Stimulated activated CD8-positive, alpha-beta memory T cell treated with anti-CD3 and anti-CD28 coated beads, Interleukin-15, amount 100 ng/mL, for 48 hours (primary cell): ENCODE measurements at places on chromosomes 4 and X.

- DNase-seq = no peak
These were observed at the start of gene DGAT2L6 for GRCh38 chrX:70176938-70177533. Gene DGAT2L6 (plus strand): TSS chrX:70177483. CDS start chrX:70177583, 100 bp downstream.

GRCh38 chrX:37599729-37600128, 28.3 kb downstream of the LANCL3 start:
- DNase-seq = no peak

DNA sequence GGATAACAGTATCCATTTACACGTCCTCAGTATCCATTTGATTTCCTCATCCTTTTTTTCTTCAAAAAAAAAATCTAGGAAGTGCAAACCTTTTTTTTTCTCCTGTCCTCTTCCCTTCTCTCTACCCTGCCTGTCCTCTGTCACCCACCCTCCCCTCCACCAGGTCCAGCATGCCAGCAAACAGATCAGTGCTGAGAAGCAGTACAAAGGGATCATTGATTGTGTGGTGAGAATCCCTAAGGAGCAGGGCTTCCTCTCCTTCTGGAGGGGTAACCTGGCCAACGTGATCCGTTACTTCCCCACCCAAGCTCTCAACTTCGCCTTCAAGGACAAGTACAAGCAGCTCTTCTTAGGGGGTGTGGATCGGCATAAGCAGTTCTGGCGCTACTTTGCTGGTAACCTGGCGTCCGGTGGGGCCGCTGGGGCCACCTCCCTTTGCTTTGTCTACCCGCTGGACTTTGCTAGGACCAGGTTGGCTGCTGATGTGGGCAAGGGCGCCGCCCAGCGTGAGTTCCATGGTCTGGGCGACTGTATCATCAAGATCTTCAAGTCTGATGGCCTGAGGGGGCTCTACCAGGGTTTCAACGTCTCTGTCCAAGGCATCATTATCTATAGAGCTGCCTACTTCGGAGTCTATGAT, 1.7 kb downstream of the SLC25A4 start:
- no peak for DNase-seq

GRCh38 chr4:79331126-79331876, 5.4 kb upstream of the NAA11 start:
- DNase-seq = no peak

DNA sequence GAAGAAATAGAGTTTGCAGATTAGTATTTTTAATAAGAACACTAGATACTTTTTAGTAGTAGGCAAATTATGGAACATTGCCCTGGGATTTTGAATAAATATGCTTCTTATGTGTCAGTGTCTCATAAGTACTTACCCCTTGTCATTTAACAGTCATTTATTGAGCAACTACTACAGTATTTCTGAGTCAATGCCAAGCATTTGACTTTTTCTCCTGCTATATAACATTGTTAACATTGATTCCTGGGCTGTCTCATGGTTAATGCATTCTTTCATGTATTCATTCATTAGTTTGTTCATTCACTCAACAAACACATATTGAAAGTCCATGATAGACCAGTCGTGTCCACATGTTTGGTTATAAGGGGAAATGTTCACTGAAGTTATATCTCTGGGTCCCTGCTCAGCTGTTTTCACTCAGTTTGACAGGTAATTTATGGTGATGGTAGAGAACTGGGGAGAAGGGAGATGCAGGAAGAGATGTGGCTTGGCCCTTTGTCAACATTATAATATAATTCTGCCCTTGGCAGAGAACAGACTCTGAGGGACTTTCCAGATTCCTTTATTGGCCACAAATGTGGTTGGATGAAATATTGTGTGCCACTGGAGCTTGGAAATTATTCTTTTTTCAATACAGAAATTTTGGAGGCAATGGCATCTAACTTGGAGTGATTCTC, 49.8 kb downstream of the OSTC start:
- DNase-seq = no peak

GRCh38 chr4:118221227-118221800, 131.5 kb downstream of the PRSS12 start:
- no peak for DNase-seq

GRCh38 chr4:184395451-184395917, 78.9 kb downstream of the IRF2 start:
- no peak for DNase-seq

- no peak for DNase-seq
These were observed 65.0 kb upstream of the SEC24B start for GRCh38 chr4:109368661-109369060.

DNA sequence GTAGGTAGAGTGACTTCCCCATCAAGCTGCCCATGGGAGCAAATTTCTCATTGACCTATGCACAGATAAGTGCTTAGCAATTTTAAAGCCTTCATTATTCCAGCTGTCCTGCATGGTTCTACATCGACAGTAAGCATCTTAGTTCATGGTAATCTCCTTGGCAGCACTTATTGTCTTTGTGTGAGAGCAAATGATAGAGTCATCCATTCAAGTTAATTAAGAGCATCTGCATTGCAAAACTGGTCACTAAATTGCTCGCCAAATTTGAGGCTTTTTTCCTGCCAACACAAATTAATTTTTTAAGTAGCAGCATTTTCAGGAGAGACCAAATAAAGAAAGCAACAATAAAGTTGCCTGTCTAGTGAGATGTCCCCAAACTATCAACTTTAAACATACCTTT, 76.7 kb downstream of the SH3BGRL start:
- no peak for DNase-seq

- DNase-seq = no peak
These were observed 3.0 kb downstream of the FNIP2 start for GRCh38 chr4:158771776-158772175.

DNA sequence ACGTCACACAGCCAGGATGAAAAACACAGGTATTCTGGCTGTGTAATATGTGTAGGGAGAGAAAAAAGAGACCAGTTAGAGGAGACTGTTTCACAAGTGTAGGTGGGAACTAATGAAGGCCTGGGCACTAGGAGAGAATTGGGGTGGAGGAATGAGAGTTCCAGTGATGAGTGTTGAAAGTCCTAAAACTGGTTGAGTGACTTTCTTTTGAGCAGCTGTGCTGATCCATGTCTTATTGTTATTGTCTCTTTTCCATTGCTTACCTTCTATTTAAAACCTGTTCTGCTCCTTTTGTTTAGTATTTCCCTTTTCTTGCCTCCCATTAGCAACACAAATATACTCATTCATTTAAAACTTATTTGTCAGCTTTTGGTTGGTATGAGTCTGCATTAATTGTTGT, 88.7 kb downstream of the PDLIM5 start:
- no peak for DNase-seq

DNA sequence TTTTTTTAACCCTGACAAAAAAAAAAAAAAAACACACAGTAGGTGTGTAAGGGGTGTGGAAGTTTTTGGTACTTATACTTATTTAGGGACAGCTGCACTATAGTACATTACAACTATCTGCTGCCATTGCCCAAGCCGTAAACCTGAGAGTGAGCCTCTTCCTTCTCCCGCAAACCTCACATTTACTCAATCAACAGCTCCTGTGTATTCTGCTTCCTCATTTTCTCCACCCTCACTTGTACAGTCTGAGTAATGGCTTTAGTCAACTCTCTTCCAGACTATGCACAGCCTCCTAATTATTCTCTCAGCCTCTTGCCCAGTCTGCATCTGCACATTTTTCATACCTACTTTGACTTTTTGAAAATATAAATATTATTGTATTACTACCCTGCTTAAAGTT, 362.0 kb downstream of the ADAM29 start:
- no peak for DNase-seq

- no peak for DNase-seq
These were observed 35.8 kb downstream of the ARHGEF38 start for GRCh38 chr4:105588252-105588651.

DNA sequence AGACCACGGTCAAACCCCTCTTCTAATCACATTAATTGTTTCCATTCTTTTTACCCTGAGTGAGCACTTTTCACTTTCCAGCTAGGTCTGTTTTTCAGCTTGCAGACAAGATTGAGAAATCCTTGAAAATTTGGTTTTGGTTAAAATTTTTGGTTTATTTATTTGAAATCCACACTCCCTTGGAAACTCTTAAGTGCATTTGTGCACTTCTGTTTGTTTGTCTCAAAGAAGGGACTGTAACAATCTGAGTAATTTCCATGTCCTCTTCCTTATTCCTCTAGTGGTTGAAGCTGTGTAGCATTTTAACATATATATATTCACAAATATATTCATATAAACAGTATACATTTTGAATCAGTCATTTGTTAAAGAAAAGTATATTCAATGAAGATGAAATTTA, 333.3 kb downstream of the ANK2 start:
- DNase-seq = no peak

GRCh38 chrX:154799556-154800348, 5.5 kb downstream of the MPP1 start:
- no peak for DNase-seq
